ENCODE measurements at places on chromosomes 11 and 22.
A peak's percentile ranks its signal among the peaks of the same experiment; 100 is the strongest.

DNA sequence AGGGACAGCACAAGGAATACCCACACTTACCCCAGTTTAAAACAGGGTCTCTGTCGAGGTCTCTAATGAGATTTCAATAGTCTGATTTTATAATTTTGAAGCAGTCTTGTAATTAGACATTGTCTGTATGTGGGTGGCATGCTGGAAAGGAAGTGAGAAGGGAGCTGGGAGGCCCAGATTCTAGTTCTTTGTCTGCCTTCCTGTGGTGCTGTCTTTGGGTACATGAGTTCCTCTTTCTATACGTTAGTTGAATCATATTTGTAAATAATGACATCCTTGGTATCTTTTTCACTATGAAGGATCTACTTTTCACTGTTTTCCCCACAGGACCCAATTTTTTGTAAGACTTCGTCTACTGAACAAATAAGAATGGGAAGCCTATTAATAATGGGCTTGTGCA is 42.0 kb upstream of the TENM4 start:
- DNase-seq, result no peak

DNA sequence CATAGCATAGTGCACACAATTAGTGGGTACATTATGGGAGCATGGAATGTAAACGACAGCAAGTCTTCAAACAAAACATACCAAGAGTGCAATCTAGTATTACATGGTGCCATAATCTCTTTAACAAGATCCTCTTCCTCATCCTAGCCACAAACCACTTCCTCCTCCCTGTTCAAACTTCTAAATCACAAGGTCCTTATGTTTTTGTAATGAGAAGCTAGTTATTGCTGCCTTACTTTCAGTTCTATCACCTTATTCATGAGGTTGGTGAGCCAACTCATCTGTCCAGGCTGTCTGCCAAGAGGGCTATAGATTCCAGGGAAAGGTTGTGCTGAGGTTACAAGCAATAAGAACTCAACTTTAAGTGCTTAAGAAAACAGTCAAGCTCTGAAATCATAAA is 195.4 kb upstream of the ARHGAP20 start:
- peak; percentile 48 for DNase-seq

- no peak for DNase-seq
Observed at GRCh38 chr11:43268786-43269185, 43.0 kb upstream of the API5 start.

DNA sequence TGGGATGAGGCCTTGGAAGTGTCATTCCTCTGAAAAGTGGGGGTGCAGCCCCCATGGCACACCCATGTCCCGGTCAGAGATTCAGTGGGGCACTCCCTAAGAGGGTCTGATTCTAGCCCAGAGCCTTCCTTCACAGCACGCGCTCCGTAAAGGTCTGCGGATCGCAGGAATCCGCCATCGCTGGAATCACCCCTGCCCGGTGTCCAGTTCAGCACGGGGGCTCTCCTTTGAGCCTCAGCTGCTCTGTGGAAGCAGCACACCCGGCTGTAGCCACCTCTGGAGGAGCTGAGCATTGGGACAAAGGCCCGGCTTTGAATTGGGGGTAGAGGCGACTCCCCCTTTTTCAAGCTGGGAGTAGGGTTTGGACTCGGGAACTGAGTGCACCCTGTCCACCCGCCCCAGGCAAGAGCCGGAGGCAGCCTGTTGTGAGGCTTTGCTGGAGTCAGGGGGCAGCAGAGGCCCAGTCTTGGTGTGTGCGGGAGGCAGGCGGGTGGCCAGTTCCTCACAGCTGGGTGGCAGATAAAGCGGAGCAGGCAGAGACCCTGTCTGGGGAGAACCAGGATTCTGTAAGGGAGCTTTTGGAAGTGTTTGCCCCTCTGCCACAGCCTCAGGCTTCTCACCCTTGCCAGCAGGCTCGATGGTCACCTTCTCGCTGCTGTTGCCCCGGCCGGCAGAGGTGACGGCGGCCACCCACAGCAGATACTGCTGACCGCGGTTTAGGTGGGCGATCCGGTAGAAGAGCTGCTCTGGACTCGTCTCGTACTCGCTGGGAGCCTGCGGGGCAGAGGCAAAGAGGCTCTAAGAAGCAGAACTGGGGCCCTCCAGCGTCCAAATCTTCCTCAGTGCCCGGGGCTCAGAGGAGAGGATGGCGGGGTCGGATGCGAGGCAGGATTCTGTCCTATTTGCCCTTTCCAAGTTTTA is 115.9 kb downstream of the CEP164 start:
- no peak for DNase-seq

DNA sequence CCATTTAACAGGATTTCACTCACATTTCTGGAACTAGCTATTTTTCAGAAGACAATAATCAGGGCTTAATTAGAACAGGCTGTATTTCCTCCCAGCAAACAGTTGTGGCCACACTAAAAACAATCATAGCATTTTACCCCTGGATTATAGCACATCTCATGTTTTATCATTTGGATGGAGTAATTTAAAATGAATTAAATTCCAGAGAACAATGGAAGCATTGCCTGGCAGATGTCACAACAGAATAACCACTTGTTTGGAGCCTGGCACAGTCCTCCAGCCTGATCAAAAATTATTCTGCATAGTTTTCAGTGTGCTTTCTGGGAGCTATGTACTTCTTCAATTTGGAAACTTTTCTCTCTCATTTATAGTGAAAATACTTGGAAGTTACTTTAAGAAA is 9.2 kb downstream of the PRSS23 start:
- DNase-seq, result no peak
